ENCODE measurements at places on chromosomes 7 and 10.

DNA sequence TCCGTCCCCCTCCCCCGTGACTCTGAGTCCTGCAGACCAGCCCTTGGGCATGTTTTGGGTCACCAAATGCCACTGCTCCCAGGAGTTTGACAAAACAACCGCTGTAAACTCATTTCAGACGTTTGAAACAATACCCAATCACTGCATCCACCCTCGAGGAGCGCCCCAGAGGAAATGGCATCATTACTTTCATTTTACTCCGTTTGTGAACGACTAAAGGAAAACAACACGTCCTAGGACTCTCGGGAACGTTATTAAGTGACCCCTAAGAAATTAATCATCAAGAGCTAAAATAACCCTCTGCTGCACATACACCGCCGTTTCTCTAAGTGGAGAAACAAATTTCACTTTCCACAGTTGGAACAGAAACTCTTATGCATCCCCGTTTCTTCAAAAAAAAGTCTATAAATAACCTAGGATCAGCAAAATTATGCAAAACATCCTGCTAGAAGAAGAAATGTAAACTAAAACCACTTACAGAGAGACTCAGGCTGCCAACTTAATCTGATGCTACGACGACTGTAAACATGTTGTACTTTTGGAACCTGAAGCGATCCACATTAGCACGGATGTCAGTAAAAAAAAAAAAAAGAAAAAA, 109.9 kb upstream of the EFCAB10 start:
- DNase-seq = peak; percentile 31

GRCh38 chr10:121158988-121159579, 307.9 kb downstream of the WDR11 start:
- no peak for DNase-seq

DNA sequence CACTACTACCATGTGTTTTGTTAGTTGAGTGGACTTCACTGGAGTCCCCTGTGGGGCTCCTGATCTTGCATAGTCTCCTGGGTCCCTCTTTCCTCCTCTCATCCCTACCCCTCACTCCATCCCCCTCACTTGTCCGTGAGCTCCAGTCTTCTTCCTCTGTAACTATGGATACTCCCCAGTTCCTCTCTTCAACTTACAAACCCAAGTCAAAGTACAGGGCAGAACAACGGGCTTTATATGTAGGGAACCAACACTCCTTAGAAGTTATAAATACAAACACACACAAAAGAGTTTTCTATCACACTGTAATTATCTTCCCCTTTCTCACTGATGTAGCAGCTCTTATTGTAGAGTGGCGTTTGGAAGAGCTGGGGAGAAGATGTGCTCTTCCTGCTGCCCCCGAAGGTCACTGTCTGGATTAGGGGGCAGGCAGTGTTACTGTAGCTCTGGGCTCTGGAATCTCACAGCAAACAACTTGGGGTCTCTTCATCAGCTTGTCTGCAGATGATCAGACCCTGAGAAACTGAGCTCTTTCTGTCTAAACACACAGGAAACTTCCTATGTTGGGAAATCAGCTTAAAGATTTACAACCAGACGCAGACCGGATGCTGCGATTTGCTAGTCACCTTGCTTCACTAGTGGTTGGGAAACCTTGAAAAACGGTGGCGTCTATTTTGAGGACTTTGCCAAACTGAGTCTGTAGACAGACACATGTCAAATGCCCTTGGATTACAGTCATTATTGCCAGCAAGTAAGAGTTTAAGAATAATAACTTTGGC, 13.6 kb downstream of the SNX10 start:
- DNase-seq = no peak

DNA sequence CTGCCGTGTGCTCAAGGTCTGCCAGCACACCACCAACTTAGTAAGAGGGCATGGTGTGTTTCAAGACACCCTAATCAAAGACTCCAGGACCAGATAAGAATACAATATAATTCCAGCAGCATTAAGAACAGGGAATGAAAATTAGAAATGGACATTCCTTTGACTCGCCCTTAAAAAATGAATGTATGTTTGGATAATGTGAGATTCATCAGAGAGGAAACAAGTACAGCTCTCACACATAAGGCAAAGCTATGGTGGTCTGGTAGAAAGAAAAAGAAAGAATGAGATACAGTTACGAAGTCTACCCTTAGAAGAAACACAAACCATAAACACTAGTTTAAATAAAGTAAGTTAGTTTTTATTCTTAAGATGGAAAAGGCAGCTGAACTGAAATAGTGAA, 174.8 kb upstream of the ANK3 start:
- no peak for DNase-seq

- DNase-seq = no peak
These were observed 127.8 kb downstream of the PTPN20 start for GRCh38 chr10:47038881-47039561.

GRCh38 chr10:119161680-119162451, 3.6 kb downstream of the SFXN4 start:
- DNase-seq = no peak

DNA sequence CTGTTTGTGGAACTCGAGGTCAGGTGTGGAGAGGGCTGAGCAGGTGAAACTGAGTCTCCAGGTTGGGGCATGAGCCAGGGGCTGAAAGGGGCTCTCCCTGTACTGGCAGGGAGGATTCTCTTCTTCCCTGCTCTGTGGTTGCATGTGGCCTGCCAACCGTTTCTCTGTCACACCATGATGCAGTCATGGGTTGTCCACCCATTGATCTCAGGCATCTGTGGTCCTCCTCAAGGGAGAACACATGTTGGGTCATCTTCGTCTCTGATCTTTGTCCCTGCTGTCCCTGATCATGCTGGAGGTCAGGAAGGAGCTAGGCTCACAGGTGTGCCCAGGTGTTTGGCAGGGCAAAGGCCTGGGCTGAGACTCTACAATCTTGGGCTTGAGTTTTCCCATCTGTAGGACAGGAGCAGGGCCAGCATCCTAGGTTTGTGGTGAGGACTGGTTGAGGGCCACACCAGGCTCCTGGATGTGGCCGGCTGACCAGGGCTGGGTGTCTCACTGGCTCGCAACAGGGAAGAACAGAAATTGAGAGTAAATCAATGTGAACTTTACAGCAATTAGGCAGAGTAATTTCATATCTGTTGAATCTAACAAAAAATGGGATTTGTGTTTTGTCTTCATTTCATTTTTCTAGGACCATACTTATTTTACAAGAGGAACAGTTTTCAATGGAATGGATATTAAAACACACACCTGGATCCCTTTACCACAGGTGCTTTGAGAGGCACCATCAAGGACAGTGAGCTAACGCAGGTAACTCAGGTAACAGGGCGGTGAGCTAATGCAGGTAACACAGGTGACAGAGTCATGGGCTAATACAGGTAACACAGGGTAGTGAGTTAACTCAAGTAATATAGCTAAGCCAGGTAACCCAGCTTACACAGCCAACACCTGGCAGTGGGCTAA, 58.5 kb upstream of the IGFBP3 start:
- no peak for DNase-seq

- no peak for DNase-seq
These were observed 44.1 kb upstream of the AKR1E2 start for GRCh38 chr10:4781955-4782354.

DNA sequence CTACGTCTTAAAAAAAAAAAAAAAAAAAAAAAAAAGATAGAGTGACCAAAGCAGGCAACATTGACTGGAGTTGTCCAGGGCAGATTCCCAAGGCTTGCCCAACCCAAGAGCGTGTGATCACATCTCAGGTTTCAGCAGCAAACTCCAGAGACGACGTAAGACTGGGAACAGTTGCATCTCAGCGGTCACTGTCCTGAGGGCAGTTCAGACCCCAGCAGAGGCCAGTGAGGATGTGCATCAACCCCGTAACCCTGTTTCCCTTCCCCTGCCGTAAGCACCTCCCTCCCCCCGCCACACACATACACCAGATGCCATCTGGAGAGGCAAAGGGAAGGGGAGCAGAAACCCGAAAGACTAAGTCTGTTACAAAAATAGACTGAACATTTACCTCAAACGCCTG, 19.3 kb upstream of the TOMM7 start:
- no peak for DNase-seq

GRCh38 chr10:12287772-12288171, 61.6 kb upstream of the CAMK1D start:
- DNase-seq = no peak

- DNase-seq = no peak
These were observed 40.1 kb downstream of the HHEX start for GRCh38 chr10:92729886-92730285.

DNA sequence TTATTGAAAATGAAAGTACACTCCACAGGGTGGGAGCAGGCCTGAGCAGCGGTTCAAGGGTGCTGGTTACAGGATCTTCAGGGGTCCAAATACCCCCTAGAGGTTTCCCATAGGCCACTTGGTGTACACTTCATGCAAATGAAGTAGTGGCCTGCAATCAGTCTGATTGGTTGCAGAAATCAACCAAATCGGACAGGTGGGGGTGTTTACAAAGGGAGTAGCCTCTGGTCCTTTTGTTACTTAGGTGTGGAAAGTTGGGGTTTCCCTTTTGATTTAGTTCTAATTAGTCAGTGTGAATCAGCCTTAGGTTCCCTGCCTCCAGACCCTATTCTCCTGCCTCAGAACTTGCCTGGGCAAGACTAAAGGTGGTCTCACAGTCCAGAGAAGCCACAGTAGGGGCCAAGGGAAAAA, 49.6 kb downstream of the SYPL1 start:
- DNase-seq = no peak

DNA sequence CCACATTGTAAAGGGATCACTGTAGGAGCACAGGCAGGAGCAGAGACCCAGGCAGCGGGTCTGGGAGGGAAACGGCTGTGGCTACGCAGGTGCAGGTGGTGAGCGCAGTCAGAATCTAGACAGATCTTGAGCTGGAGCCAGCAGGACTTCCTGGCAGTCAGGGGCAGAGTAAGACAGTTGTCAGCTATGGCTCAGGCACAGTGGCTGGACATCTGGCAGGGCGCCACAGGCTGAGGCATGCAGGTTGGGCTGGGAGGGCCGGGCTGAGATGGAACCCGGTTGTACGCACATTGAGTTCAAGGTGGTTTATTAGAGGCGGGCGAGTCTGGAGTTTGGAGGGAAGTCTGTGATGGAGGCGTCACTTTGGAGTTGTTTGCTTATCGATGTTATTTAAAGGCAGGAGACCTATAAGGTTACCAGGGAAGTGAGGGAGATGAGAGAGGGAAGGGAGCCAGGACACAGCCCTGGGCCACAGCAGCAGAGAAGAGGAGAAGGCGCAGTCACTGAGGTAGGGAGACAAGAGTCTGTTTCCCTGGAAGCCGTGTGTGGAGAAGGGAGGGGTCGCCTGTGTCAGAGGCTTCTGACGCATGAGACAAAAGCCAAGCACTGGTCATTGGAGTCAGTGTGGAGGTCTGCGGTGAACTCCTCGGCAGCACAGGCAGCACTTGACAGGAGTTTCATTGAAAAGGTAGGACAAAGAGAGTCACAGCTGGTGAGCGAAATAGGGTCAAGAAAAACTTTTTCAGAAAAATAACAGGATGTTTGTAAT, 73.8 kb downstream of the LANCL2 start:
- no peak for DNase-seq

DNA sequence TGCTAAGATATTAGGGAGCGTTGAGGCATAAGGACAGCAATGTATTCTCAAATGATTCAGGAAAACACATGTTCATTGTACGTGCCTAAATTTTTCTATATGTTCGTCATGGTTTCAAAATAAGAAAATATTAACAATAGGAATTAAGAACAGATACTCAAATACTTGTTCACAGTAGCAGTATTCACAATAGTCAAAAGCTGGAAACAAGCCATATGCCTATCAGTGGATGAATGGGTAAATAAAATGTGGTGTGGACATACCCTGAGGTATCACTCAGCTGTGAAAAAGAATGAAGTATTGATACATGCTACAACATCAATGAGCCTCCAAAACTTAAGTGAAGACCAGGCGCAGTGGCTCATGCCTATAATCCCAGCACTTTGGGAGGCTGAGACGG, 84.7 kb upstream of the PTER start:
- DNase-seq = no peak

DNA sequence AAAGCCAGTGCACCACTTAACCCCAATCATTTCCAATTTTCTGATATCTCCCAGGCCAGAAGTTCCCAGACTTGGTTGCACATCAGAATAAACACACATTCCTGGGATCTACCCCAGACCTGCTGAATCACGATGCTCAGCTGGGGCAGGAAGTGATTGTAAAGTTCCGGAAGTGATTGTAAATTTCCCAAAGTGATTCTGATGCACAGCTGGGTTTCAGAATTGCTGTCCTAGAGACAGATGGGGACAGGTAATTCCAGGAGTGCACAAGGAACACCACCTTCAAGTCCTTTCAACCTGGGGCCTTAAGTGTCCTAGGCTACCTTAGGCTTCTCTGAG, 104.2 kb upstream of the EEPD1 start:
- no peak for DNase-seq

DNA sequence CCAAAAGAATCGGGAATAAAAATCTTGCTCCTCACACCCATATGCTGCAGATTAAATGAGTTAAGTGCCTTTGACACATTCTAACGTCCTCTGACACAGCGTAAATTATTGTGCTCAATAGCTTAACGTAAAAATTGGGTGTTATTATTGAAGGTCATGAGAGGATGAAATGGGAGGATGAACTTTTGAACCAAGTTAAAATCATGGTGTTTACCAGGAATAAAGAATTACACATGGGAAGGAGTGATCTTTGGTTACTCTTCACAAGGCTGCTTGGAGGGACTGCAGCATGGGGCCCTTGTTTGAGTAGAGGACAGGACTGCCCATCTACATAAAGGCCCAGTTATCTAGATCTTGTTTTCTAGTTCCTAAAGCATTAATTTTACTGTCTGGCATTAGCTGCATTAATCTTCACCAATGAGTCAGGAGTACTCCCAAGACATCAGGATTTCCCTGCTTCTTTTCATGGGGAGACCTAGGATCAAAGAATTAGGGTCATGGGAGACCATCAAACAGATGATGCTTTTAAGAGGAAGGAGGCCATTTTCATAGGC, 84.9 kb upstream of the PRR15 start:
- DNase-seq = no peak

- DNase-seq = no peak
These were observed 376.2 kb upstream of the MGMT start for GRCh38 chr10:129090618-129091366.

DNA sequence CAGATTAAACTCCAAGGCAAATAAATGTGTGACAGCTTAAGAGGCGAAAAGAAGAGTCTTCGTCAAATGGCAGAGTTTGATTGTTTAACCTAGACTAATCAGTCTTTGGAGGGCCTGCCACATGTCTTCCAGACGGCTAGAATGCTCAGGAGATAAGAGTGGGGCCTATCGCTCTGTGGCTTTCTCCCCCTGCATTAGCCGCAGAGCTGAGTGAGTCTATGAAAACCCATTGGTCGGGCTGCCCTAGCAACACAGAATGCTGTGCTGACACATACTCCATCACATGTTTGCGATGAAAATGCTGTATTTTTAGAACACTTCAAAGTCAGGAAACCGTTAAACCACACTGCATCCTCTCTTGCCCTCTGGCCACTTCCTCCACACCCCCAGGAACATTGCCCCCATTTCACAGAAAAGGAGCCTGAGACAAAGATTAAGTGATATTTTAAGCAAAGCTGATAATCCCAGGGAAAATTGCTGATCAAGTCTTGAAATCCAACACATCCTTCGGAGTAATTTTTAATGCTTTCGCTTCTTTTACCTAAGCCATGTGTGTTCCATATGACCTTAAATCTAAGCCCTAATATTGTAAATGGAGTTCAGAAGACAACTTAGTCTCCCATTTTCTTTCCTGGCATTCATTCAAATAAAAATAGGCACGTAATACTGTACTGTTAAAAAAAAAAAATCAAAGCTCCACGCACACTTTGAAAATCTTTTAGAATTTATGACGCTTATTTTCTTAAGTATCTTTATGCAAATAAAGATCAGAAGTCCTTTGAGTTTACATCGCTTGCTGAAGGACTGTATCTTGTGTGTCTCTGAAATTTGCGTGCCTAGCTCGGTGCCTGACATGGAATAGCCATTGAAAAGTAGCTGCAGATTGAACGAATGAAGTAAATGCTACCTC, 161.2 kb downstream of the CELF2 start:
- peak; percentile 78 for DNase-seq

GRCh38 chr7:107355616-107356015, 114.2 kb upstream of the GPR22 start:
- no peak for DNase-seq

Data from activated CD4-positive, alpha-beta T cell treated with anti-CD3 and anti-CD28 coated beads for 4 hours (primary cell).